Activated T-cell treated with anti-CD3 and anti-CD28 coated beads, Interleukin-2, amount 50 U/mL, for 4 hours (primary cell): ENCODE measurements at places on chromosomes 2 and 18.

DNA sequence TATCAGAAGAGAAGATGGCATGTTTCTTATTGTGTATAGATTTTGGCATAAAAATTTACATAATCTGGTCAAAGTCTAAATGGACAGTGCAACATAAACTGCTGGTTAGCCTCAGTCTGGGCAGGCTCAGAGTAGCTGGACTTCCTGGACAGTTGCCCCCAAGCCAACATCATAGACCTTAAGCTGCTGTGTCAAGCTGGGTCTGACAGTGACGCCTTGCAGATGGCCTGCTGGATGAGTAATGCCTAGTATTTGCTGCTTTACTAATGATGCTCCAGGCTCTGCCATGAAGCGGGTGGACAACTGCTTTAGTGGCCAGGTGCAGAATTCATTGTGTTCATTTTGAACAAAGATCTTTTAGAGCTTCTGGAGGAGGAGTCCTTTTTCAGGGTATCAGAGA is 603.7 kb upstream of the ZEB2 start:
- no peak for DNase-seq

DNA sequence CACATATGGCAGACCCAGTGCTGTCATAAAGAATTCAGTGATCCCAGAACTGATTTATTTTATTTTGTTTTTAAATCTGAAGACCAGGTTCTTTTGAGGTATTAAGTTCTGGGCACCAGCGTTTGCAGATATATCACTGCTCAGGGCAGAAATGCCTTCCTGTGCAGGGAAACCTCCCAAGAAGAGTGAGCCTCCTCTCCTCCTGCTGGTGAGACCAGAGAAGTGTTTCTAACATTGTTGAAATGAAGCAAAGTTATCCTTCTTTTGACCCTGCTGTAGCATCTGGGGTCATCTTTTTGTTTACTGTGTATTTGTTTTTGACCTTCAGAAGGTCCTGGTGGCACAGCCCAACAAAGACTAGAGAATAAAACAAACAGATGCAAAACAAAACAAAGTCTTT is 94.0 kb downstream of the AQP4 start:
- no peak for DNase-seq

- DNase-seq, result no peak
Measured at GRCh38 chr2:109217362-109218086, 88.5 kb downstream of the SH3RF3 start.

- DNase-seq, result no peak
Measured at GRCh38 chr2:202848813-202849212, 22.8 kb downstream of the ICA1L start.

- no peak for DNase-seq
Measured at GRCh38 chr2:144694456-144694855, 174.5 kb upstream of the ZEB2 start.

- no peak for DNase-seq
Measured at GRCh38 chr2:124323321-124323720, 298.2 kb downstream of the CNTNAP5 start.

DNA sequence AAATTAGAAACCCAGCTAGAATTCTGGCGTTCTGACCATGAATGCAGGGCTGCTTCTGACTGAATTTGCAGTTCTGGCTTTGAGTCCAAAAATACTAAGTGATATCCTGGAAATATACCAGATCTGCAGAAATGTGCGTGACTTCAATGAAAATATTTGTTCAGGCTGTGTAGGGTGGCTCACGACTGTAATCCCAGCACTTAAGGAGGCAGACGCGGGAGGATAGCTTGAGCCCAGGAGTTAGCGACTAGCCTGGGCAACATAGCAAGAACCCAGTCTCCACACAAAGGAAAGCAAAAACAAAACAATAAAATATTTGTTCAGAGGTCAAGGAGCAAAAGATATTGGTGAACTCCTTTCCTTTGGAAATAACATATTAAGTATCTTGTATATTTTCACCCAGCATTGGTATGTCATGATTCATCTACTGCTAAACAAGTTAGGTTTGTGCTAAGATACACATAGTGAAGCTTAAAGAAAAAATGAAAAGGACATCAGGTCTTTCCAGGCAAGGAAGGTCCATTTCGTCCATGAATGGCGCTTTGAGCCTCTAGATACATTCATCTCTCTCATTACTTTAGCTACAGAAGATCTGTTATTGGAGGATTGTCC is 239.2 kb downstream of the CMPK2 start:
- no peak for DNase-seq

- no peak for DNase-seq
Measured at GRCh38 chr2:181977661-181978350, 7.8 kb upstream of the PPP1R1C start.

- DNase-seq, result no peak
Measured at GRCh38 chr2:68365087-68365486, at the start of gene PLEK. Gene PLEK, plus strand, starts transcription at chr2:68365282. Its CDS starts 70 bp downstream, at chr2:68365352.

GRCh38 chr2:99836690-99837605 is 305.4 kb downstream of the AFF3 start:
- DNase-seq, result no peak

DNA sequence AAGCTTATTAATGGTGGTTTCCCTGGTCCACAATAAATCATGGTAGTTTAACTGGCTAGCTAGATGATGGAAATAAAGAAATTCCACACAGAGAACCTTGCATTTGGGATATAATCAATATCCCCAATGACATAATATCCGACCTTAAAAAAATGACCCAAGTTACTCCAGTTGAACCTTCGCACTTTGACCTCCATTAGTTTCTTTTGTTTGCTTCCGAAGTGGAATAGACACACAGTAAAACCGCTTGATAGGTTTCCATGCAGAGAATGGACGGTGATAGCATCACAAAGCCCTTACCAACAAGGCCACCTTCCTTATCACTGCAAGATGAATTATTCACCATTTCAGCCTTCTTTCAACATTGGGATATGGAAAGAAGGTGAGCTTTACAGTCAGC is 1966.1 kb upstream of the CELF4 start:
- DNase-seq, result no peak

GRCh38 chr2:171430516-171431410 is 3.0 kb downstream of the METTL8 start:
- DNase-seq, result no peak

GRCh38 chr2:229784791-229785190 is 70.4 kb upstream of the DNER start:
- no peak for DNase-seq

DNA sequence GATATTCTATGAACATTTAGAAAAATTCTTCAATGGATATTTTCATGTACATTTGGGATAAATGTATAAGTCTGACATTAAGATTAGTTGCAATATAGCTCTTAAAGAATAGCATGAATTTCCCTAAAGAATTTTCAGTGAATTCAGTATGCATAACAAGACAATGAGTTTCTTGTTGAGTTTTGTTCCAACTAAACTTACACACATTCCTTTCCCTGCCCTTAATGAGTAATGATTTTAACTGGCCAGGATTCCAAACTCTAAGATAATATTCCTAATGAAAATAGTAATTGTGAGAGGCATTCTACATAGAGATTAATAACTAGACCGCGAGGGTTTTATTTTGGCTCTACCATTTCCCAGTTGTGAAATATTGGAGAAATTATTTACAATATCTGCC is 390.3 kb upstream of the GALNT5 start:
- no peak for DNase-seq
